ENCODE measurements at places on chromosomes 11 and 22.

DNA sequence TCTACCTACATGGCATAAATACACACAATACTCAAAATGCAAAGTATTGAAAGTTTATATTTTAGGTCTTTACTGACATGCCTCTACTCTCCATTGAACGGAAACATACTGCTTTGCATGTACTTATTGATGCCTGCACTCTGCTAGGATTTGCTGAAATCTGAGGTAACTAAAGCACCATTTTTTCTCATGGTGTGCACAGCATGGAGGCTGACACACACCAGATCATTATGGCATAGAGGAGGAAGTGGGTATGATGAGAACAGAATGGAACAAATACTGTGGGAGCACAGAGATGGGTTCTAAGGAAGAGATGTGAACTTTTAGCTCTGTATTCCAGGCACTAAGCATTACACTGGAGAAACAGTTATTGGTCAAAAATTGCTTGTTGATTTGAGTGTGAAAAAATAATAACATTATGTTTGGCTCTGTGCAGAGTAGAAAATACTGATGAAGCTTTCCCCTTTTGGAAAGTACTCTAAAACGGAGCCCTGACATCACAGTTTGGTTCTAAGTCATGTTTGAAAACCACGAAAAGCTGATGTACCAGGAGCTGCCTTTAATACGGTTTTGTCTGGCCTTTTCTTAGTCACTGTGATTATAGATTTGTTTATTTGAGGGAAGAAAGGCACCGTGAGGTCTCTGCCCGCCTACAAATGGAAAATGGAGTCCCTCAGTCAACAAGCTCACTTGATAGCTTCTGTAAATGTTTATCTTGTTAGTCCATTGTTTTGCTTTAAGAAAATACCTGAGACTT lies 5.6 kb downstream of the OR52R1 start:
- DNase-seq, result no peak

GRCh38 chr11:117998664-117999353 lies 12.6 kb downstream of the IL10RA start:
- DNase-seq, result no peak

GRCh38 chr11:118998388-118998717 lies 415 bp downstream of the CENATAC start:
- DNase-seq, result no peak

DNA sequence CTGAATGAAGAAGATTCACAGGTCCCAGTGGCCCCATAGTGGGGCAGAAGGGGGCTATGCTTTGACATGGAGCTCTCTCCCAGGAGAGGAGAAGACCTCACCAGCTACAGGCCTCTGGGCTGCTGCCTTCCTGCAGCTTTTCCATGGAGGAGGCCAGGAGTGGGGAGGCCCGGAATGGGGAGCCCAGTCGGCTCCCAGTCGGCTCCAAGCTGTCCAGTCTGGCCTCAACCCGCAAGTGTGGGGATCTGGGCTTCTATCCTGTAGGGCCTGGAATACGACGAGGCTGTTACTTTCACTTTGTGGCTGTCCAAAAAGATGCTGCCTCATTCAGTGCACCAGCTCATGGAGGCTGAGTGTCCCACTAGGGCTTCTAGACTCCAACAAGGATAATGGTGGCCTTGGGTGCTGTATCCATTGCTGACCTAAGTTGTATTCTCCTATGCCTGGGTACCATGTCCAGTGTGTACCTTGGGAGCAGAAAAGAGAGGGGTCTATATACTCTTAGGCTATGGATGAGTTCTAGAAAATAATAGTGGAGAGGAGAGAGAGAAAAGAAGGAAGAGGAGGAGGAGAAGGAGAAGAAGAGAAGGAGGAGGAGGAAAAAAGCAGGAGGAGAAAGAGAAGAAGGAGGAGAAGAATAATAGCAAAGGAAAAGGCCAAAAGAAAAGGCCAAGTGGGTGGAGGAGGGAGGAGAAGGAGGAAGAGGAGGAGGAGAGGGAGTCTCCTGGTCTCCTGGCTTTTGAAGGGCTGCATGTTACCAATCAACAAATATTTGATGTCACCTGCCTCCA lies 1.1 kb downstream of the MYO18B start:
- no peak for DNase-seq

DNA sequence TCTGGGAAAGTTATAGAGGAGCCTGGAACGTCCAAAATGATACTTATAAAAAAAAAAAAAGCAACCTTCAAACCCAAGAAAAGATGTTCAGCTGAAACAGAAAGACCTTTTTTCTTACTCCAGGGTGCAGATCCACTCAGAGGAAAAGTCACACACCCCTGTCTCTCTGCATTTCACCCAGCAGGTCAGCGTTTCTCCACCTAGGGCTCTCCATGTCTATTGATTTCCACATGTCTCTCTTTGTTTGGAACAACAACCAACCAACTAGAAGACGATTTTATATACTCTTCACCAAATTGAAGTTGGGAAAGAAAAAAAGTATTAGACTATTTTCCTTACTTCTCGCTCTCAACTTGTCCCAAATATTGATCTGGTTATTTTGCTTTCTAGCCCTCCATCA lies 42.2 kb upstream of the BLID start:
- DNase-seq, result no peak

GRCh38 chr11:112115386-112115785 lies 28.7 kb downstream of the SDHD start:
- no peak for DNase-seq

GRCh38 chr22:47570851-47571250 lies 808.4 kb downstream of the TBC1D22A start:
- DNase-seq, result no peak

- DNase-seq, result no peak
These were observed 490.9 kb downstream of the SOX6 start for GRCh38 chr11:15865212-15865987.

DNA sequence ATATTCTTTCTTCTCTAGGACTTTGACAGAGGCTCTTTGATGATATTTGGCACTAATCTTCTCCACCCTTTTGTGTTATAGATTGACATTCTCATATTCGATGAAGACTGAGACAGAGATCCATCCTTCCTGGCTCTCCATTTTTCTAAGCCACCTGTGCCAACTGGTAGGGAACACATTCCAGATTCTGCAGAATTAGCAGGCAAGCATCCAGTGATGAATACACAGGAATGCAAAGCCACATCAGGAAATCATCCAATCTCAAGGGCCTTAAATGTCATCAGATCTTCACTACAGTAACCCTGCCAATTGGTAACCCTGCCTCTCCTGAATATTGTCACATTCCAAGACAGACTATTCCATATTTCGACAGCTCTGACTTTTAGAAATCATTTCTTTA lies 718.4 kb upstream of the API5 start:
- no peak for DNase-seq

Measured in ACHN (cell line).